ENCODE measurements at places on chromosomes 6 and 20. TPM values are rescaled to one million over a fixed set of nuclear protein-coding genes. Genes with fewer than 3 reads are reported as not detected.

The ZBTB2 gene
- 15.1 TPM for total RNA-seq

The FAM83C gene
- 0.15 TPM for total RNA-seq

The SUN5 gene
- total RNA-seq, result not detected

- DNase-seq, result no peak
These were observed 117.5 kb upstream of the HMGCLL1 start for GRCh38 chr6:55696501-55696900.

DNA sequence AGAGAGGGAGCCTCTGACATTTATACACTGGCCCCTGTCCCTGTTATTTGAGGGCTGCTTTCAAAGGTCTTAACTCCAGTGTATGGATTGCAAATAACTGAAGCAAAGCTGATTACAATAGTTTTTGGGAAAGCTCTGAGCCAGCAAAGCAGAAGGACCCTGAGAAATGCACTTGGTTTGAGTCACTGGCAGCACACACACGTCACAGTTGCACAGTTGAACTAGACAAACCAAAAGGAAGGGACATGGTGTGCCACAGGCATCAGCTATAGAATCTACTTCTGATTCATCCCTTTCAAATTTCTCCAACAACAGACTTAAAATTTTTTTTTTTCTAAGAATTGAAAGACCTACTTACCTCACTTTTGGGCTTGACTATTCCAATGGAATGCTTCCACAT lies 56.4 kb downstream of the SNRNP48 start:
- no peak for DNase-seq

DNA sequence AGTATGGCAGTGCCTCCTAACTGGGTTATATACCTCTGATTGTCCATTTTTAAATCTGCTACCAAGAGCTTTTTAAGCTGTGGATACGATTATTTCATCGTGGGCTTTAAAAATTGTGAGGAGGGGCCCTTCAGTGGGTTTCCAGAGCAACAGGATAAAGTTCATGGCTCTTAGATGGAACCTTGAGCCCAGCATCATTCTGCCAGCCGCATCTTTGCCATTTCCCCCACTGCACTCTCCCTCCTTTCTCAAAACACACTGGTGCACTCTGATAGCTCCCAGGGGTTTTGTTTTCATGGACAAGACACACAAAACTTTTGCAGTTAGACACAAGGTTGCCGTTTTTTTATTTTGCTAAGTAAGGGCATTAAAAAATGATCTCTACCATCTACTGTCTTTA lies 54.1 kb downstream of the RREB1 start:
- no peak for DNase-seq

GRCh38 chr6:114096561-114097172 lies 125.7 kb upstream of the HDAC2 start:
- DNase-seq, result no peak

DNA sequence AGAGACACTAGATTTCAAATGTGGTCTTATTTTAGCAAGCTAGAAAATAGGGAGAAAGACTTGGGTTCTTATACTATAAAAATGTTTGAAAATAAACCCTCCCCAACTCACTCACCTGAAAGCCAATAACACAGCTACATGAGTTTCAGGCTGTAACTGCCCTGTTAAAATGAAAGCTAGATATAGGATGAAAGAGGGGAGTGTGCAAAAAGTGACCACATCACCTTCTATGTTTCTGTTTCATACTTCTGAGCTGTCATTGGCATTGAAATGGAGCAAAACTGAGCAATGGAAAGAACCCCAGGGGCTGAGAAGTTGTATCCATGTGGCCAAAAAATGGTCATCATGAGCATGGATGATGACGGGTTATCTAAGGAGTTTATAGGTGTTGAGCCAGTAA lies 148.1 kb upstream of the TENT5A start:
- DNase-seq, result no peak

DNA sequence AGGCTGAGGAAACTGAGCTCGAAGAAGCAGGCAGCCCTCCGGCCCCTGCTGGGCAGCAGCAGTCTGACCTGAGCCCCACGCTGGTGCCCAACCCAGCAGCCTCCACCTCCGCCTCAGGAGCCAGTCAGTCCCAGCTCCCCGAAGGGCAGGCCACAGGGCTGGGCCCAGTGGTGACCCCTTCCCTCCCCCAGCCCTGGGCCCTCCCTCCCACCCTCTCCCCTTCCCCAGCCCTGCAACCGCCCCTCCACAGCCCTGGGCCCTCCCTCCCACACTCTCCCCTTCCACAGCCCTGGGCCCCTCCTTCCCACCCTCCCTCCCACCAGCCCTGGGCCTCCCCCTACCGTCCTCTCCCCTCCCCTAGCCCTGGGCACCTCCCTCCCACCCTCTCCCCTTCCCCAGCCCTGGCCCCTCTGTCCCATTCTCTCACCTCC lies 115.0 kb downstream of the TAF4 start:
- DNase-seq, result peak; percentile 17

DNA sequence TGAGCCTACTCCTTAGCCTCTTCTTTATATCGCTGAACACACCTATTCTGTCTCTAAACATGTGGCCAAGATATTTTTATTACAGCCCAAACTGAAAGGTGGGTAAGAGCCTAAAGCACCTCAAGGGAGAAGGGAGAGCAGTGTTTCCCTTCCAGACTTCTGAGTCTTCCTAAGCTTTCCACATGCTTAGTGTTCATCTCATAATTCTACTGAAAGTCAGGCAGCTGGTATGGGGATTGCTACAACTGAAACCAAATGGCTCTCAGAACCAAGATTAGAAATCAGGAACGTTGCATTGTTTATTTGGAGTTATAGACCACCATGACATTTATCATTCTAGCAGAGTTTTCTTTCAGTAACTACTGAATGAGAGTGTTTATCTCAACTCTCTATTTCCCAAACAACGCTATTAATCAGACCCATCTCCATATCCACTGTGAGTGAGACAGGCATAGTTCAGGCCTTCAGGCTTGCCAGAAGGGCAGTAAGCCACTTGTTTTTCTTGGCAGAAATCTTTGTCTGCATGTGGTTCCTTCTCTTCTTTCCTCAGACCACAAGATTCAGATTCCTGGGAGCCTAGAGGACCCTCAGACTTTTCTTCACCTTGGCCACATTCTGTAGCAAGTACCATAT lies 22.8 kb downstream of the VGLL2 start:
- DNase-seq, result no peak

GRCh38 chr6:25882051-25882496 lies 8.0 kb upstream of the SLC17A3 start:
- no peak for DNase-seq

All from breast epithelium (tissue), 4 donors.